Heart left ventricle (tissue), 16 donors: ENCODE measurements at places on chromosomes 11 and 22.

- no peak for DNase-seq
Measured at GRCh38 chr11:68750195-68751003, 921 bp downstream of the TESMIN start.

DNA sequence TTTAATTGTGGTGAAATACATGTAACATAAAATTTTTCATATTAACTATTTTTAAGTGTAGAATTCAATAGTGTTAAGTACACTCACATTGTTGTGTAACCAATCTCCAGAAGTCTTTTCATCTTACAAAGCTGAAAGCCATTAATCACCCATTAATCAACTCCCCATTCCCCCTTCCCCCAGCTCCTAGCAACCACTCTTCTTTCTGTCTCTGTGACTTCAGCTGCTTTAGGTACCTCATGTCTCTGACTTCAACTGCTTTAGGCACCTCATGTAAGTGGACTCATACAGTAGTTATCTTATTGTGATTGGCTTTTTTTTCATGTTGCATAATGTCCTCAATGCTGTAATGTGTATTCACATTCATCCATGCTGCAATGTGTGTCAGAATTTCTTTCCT lies 150.8 kb upstream of the NTM start:
- DNase-seq, result no peak

GRCh38 chr11:87628026-87628580 lies 547.1 kb downstream of the RAB38 start:
- DNase-seq, result no peak

DNA sequence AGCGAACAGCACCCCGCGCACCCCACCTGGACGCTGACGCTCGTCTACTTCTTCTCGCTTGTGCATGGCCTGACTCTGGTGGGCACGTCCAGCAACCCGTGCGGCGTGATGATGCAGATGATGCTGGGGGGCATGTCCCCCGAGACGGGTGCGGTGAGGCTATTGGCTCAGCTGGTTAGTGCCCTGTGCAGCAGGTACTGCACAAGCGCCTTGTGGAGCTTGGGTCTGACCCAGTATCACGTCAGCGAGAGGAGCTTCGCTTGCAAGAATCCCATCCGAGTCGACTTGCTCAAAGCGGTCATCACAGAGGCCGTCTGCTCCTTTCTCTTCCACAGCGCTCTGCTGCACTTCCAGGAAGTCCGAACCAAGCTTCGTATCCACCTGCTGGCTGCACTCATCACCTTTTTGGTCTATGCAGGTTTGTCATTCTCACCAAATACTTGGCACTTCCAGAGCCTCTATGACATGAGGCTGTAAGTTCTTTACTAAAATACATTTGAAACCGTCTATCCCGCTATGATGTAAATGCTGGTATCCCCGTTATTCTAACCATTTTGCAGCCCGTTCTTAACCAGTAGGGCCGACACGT lies 535 bp downstream of the AQP11 start:
- peak; percentile 13 for DNase-seq

GRCh38 chr11:115548878-115549528 lies 44.8 kb upstream of the CADM1 start:
- DNase-seq, result no peak

DNA sequence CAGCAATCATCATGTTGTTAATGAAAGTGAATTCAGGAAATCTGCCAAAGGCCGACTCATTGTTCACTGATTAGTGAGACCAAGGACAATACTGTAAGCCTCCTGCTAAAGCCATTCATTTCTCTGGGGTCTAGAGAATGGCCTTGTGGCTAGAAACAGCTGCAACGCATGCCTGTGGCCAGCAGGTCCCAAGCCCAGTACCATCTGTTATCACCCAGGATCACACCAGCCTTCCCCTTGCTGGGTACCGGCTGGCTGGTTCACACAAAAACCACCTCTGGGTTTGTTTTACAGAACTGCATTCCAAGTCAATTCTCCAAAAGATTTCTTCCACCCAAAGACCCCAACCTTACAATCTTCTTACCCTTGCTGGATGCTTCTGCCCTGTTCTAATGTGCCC lies 1.1 kb downstream of the PLAAT5 start:
- no peak for DNase-seq

GRCh38 chr22:26437694-26438392 lies 8.8 kb downstream of the ASPHD2 start:
- no peak for DNase-seq

DNA sequence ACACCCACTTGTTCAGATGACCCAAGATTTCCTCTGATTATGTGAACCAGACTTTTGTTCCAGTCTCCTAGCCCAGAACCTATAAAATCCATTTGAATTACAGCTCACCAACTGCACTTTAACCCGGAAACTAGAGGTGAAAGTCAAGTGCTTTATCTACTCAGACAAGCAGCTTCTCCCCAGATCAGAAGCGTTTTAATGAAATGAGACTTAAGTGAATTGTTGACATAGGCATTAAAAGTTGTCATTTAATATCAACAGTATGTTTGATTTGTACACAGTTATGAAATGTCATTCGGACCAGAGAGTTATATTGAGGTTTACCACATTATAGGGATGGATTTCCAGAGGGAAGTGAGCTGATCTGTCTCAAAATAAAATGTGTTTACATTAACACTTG lies 52.0 kb downstream of the CADM1 start:
- no peak for DNase-seq

GRCh38 chr22:46501701-46502100 lies 35.7 kb downstream of the CELSR1 start:
- DNase-seq, result no peak

DNA sequence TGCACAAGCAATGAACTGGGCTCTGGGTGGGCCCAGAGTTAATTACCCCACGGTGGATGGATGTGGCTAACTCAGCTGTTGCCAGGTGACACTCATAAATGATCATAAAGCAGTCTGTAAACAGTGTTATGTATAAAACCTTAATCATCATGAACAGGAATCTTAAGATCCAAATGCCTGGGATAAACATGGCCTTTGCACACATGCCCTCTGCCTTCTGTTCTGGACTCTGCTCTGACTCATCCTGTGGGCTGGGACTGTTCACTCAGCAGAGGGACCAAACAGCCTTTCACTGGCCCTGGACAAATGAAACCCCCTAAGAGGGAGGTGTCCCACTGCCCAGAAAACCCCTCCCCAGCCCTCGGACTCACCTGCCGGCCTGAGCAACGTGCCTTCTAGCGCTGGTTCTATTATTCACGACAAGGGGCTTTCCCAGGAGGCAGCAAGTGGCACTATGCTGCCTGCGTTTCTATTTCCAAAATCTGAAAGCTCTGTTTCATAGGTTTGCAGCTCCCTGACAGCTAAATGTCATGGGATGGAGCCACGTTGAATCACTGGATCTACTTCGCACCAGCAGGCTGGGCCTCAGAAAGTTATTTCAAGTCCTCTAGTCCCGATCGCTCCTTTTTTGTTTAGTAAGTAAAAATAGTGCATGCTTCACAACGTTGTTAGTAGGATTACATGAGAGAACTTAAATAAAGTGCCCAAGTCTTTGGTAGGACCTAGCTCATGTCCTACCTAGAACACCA lies 53.0 kb downstream of the LARGE1 start:
- peak; percentile 47 for DNase-seq

DNA sequence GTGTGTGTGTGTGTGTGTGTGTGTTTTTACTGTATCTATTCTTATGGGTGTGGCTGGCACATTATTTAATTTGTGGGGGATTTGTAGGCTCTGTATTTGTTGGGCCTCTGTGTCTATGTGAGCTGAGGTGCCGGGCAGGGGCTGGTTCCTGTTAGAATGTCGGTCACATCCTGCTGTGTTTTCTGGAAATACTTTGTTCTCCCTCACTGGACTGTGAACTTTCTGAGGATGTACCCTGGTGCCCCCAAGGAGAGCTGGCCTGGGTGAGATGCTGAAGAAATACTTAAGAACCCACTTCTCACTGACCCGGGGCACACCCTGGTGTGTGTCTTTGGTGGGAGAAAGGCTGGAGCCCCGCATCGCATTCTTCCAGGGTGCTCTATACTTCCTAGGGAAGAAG lies 28.6 kb downstream of the KIAA1671 start:
- no peak for DNase-seq

DNA sequence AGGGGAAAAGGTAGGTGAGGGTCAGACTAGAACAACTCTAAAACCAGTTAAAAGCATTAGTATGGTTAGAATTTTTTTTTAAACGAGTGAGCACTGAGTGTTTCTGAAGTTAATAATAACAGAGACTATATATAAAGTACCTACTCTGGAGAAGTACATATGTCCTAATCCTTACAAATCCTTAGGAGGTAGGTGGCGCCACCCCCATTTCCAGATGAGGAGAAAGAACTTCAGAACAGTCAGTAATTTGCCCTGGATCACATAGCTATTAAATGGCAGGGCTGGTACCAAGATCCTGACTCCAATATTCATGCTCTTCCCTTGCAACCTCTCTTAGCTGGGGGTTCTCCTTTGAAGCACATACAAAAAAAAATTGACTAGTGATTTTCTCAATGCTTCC lies 80.5 kb downstream of the CLPB start:
- DNase-seq, result no peak
